Fibroblast of the aortic adventitia (primary cell): ENCODE measurements at places on chromosomes 4 and X. TPM values are rescaled to one million over a fixed set of nuclear protein-coding genes. Genes with fewer than 3 reads are reported as not detected.

Gene PPBP
- not detected in 2 replicates for total RNA-seq

Gene SPANXA2
- total RNA-seq, result not detected in 2 replicates

Gene TMPRSS11D
- 0.09 TPM in 1 of 2 replicates, not detected in the other for total RNA-seq

Gene ANXA10
- 7.0 and 83.5 TPM in 2 replicates for total RNA-seq

Gene DDX53
- not detected in 2 replicates for total RNA-seq

Gene GAGE13
- total RNA-seq, result not detected in 2 replicates

Gene GLRB
- 3.0 and 7.8 TPM in 2 replicates for total RNA-seq

Gene BRS3
- total RNA-seq, result not detected in 2 replicates

Gene SUPT20HL2
- not detected in 2 replicates for total RNA-seq

Gene RHOXF2
- not detected in 2 replicates for total RNA-seq

Gene KLF8
- total RNA-seq, result 0.90 and 1.8 TPM in 2 replicates

Gene IBSP
- total RNA-seq, result not detected in 2 replicates

Gene RHOXF2B
- total RNA-seq, result not detected in 2 replicates

Gene POLN
- 3.7 and 4.9 TPM in 2 replicates for total RNA-seq

Gene NOP14
- total RNA-seq, result 25.6 and 46.7 TPM in 2 replicates

Gene EBP
- total RNA-seq, result 30.7 and 49.2 TPM in 2 replicates

Gene BEX2
- 1.6 and 14.3 TPM in 2 replicates for total RNA-seq

Gene SOX3
- total RNA-seq, result not detected in 2 replicates

Gene PPM1K
- 11.1 and 144 TPM in 2 replicates for total RNA-seq

Gene TBC1D9
- 12.8 and 28.7 TPM in 2 replicates for total RNA-seq

Gene PPEF1
- not detected in 2 replicates for total RNA-seq

Gene ZMAT1
- 0.08 and 0.18 TPM in 2 replicates for total RNA-seq

Gene SMARCA1
- total RNA-seq, result 62.5 and 110 TPM in 2 replicates

Gene FAM114A1
- 263 and 378 TPM in 2 replicates for total RNA-seq

Gene HTN1
- total RNA-seq, result not detected in 2 replicates

Gene DIPK2B
- total RNA-seq, result 0.09 and 0.16 TPM in 2 replicates

Gene SPANXN4
- total RNA-seq, result not detected in 2 replicates

Gene TXK
- 0.25 and 0.90 TPM in 2 replicates for total RNA-seq

Gene HTR2C
- total RNA-seq, result not detected in 2 replicates

Gene PTCHD1
- under 0.01 and 0.08 TPM in 2 replicates for total RNA-seq

Gene MSANTD1
- total RNA-seq, result 0.41 and 0.63 TPM in 2 replicates

Gene ERAS
- total RNA-seq, result not detected in 2 replicates

Gene OFD1
- 20.3 and 41.7 TPM in 2 replicates for total RNA-seq

Gene NXT2
- 6.7 and 24.3 TPM in 2 replicates for total RNA-seq

Gene SHROOM3
- total RNA-seq, result 1.6 and 18.0 TPM in 2 replicates

Gene MTTP
- 0.09 and 0.25 TPM in 2 replicates for total RNA-seq

Gene AMTN
- total RNA-seq, result not detected in 2 replicates

Gene RAI2
- 0.33 and 4.0 TPM in 2 replicates for total RNA-seq
